ENCODE measurements at places on chromosomes 3 and 15.

DNA sequence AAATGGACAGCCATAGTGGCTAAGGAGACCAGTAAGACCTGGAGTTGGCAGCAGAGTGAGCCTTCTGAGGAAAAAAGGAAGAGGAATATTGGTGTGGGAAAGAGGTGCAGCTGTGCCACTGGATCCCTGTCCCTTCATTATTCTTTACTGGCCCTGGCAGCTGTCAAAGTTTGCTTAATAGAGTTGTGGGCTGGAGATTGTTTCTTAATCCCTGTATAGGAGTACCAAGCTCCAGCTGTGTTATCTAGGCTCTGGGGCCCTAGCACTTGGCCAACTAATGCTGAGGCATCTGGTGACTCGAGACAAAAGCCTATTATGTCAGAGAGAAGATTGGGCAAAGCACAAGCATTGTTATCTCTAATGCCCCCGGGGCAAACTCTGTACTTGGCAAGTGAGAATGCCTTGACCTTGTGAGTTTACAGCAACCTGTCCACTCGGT lies 61.4 kb downstream of the ZNF609 start:
- DNase-seq, result no peak

GRCh38 chr3:120587332-120587975 lies 8.7 kb upstream of the NDUFB4 start:
- DNase-seq, result no peak

- DNase-seq, result no peak
Observed at GRCh38 chr3:2945121-2945520, 165.1 kb downstream of the IL5RA start.

- peak; percentile 65 for DNase-seq
Observed at GRCh38 chr15:26889298-26889898, 22.5 kb downstream of the GABRA5 start.

- peak; percentile 19 for DNase-seq
Observed at GRCh38 chr3:87949189-87949878, 109.5 kb downstream of the CGGBP1 start.

DNA sequence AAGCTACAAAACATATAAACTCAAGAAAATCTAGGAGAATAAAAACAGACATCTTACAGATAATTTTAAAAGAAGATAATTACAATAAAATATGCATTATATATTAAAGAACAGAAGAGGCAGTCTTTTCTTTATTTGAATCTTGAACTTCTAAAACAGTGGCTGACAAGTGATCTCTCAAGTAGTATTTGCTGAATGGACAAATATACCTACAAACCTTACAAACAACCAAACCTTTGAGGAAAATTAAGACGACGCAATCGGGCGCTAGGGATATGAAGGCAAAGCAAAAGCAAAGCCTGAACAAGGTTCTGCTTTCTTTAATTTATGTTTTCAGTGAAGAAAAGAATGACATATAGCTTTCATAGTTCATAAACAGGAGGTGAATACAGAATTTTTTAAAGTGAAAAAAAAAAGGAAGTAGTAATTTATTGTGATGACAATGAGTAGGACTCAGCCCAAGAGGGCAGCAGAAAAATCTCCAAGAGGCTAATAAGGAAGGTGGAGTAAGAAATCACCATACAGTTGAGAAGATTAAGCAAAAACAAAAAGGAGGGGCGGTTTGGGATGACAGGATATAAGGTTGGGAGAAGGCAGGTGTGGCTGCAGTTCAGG lies 347.8 kb downstream of the TBC1D5 start:
- no peak for DNase-seq

DNA sequence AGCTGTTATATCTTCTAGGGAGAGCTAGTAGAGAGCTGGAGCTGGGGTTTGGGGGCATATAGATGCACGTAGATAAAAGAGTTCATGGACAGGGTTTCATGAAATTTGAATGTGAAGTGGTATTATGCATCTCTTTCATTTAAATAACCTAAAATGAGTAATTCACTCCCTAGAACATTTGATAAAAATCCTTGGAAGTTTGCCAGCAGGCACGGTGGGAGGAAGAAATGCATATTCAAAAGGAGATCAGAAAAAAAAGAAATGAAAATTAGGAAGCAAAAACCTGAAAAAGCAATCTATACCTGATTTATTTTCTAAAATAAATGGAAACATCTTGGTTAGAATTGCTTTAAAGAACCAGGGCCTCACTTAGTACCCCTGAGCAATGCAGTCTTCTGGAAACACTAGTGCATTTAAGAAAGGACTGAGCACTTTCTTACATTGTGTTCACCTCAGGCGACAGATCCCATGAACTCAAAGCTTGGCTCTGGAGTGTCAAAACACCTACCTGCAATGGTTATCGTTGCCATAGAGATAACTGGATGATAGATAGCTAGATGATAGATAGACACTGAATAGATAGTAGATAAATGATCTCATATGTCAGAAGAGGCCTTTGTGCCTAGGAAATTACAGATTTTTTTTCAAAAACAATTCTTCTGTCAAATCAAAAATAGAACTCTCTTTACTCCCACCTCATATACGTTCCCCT lies 458.6 kb upstream of the THRB start:
- no peak for DNase-seq

- DNase-seq, result no peak
Observed at GRCh38 chr15:72184165-72184811, 13.3 kb downstream of the GRAMD2A start.

DNA sequence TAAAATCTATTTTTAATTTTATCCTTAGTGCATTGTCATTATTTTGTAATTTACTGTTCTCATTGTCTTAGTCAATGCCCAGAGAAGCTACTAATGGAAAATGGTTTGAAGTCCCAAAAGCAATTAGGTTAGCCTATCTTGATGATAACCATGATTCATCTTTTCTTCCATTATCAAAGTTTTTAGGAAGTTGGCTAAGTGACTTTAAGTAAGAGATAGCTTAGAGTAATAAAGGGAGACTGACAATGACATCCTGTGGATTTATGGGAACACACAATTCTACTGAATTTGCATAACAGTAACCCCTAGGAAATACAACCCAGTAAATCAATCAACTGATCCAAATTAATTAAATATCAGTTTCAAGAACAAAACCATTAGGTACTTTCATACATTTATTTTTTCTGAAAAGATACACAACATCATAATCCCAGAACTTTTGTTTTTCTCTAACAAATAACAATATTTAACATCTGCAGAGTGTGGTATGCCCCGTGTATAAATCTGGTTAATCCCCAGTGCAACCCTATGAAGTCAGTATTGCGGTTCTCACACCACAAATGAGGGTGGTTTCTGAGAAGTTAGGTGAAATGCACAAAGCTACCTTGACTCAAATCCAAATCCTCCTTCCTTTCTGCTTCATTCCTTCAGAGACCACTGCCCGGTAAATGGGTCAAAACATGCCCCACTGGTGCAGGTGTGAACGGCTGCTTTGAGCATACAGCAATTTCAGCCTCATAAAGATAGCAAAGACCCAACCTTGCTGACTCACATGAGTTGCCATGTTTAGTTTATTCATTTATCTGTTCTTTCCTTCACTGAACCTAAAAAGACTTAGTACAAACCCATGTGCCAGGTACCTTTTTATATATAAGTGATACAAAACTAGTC lies 202.1 kb downstream of the TBL1XR1 start:
- no peak for DNase-seq

- no peak for DNase-seq
Observed at GRCh38 chr3:52234516-52235447, 4.2 kb downstream of the TWF2 start.

GRCh38 chr3:101530686-101531047 lies 17.7 kb upstream of the SENP7 start:
- no peak for DNase-seq

DNA sequence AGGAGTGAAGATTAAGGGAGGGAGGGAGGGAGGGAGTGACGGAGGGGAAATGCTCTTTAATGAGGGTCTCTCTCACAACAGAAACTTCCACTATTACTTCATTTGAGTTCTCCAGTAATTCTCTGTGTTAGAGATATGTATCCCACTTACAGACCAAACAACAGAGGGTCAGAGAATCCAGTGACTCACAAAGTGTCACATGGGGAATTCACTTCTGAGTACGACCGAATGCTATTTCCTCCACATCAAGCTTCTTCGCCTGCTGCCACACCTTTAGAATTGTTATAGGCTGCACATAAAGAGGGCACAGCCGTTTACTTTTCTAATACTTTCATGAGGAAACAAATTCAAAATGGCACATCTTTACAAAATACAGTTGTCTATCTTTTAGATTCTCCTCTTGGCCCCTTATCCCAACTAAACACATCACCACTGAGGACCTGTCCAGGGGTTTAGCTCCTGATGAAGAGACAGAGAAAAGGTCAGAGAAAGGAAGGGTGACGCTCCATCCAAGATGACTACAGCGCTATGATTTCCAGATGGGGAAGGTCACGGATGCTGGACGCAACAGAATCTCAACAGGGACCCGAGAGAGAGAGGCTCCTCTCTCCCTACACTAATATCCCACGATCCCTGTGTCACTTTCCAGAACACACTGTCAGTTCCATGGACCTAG lies 119.0 kb downstream of the XXYLT1 start:
- no peak for DNase-seq

DNA sequence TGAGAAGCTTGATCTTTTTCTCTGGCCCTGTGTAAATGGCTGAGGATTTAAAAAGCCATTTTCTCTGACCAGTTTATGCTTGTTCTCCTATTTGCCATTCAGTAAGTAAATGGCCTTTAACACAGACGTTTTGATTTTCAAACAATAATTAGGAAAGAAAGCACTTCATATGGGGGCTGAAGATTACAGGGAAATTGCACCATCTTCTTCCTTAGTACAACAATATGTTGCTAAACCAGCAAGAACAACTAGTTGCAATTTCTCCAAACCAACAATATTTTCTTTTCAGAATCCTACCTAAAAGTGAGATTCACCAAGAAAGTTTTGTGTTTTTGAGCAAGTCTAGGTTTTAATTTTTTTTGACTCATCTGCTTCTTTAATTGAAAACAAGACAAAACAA lies 80.5 kb upstream of the CCNL1 start:
- DNase-seq, result no peak

DNA sequence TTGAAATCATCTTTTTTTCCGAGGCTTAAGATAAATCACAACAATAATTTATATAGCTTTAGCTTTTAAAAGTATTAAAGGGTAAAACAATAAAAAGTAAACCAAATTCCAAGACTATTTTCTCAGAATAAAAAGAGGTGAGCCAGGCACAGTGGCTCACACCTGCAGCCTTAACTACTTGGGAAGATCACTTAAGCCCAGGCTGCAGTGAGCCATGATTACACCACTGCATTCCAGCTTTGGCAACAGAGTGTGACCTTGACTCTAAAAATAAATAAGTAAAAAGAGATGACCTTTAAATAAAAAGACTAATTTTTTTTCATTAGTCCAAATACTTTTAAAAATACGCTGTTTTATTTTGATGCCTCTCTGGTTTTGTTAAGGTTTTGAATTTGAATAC lies 54.4 kb downstream of the C3orf80 start:
- no peak for DNase-seq

GRCh38 chr15:78265752-78266224 lies 1.4 kb downstream of the DNAJA4 start:
- DNase-seq, result no peak

DNA sequence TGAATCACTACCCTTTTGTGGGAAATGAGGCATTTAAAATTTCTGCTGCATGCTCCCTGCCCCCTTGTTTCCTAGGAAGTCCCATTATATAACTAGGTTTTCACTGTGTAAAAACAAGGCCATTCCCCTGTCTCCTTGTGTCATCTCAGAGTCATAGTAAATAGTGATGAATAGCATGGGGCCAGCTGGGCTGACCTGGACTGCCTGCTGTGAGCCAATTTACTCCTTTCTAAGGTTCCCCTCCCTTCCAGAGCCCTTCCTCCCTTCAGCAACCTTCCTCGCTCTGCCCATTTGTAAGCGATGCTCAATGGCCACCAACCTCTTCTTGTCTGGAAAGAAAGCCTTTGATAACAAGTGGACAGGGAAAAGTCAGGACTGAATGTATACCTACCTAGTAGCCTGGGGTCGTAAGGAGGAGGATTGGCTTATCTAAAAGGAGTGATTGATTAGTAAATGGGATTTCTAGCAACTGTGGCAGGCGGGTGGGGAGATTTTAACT lies 11.7 kb downstream of the ITGA11 start:
- DNase-seq, result no peak

DNA sequence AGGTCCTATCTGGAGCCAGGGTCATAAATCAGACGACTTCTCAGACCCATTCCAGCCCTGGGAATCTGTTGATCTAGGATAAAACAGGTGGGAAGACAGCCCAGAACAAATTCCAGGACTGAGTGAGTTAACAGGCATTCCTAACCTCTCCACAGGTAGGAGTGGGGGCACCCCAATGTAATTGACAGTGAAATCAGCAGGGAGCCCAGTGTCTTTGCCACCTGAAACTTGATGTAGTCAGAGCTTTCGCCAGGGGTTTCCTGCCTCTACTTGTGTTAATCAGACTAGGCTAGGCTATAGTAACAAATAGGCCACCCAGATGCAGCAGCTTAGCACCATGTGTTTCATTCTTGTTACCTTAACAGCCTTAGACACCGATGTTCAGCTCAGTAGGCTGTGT lies 2.7 kb upstream of the HEG1 start:
- DNase-seq, result no peak

DNA sequence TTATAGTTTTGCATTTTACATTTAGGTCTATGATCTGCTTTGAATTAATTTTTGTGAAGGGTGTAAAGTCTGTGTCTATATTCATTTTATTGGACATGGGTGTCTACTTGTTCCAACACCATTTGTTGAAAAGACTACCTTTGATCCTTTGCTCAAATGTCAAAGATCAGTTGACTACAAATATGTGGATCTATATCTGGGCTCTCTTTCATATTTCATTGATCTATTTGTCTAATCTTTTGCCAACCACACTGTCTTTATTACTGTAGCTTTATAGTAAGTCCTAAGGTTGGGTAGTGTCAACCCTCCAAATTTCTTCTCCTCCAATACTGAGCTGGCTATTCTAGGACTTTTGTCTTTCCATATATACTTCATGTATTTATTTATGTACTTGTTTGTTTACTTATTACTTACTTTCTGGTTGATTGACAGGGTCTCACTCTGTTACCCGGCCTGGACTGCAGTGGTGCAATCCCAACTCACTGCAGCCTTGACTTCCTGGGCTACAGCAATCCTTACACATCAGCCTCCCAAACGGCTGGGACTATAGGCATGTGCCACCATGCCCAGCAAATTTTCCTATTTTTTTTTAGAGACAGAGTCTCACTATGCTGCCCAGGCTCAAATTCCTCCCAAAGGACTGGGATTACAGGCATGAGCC lies 53.8 kb upstream of the TTBK2 start:
- no peak for DNase-seq

- peak; percentile 30 for DNase-seq
Observed at GRCh38 chr3:132726341-132726823, 4.2 kb upstream of the NPHP3 start.

DNA sequence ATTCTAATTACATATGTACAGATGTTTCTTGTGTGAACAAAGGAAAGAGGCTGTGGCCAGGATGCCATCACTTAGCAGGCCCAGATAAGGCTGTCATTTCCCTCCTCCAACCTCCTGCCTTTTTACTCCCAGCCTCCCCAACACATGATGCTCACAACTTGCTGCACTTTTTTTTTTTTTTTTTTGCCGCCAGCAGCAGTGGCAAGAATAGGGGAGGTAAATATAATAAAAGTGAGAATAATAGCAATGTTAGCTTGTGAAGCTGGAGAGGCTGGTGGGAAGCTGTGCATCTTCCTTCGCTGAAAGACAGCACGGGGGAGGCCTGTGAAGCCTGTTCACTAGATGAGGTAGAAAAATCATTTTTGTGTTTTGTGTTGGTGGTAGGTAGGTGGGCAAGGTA lies 42.5 kb upstream of the MYO5C start:
- DNase-seq, result no peak

- no peak for DNase-seq
Observed at GRCh38 chr3:146912241-146913015, 307.3 kb upstream of the PLSCR5 start.
